Stimulated activated CD4-positive, alpha-beta T cell treated with anti-CD3 and anti-CD28 coated beads, Interleukin-1b, Interleukin-23, amount 100 ng/mL, for 1 hour (primary cell): ENCODE measurements at places on chromosomes 4 and X.

DNA sequence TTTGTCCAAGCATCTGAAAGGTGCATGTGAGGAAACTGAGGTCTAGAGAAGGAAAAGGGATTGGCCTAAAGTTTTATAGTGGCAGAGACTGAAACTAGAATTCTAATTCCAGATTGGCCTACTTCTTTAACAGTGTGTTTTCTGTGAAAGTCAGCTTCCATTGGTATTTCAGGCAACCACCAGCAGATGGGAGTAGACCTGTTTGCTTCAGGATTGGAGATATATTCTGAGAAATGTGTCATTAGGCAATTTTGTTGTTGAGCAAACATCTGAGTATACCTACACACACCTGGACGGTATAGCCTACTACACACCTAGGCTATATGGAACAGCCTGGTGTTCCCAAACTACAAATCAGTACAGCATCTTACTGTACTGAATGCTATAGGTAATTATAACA is 207.3 kb upstream of the RADX start:
- no peak for DNase-seq

GRCh38 chrX:150060406-150060805 is 122.1 kb upstream of the EOLA2 start:
- no peak for DNase-seq

GRCh38 chr4:40916880-40917279 is 167.1 kb downstream of the NSUN7 start:
- DNase-seq = no peak

DNA sequence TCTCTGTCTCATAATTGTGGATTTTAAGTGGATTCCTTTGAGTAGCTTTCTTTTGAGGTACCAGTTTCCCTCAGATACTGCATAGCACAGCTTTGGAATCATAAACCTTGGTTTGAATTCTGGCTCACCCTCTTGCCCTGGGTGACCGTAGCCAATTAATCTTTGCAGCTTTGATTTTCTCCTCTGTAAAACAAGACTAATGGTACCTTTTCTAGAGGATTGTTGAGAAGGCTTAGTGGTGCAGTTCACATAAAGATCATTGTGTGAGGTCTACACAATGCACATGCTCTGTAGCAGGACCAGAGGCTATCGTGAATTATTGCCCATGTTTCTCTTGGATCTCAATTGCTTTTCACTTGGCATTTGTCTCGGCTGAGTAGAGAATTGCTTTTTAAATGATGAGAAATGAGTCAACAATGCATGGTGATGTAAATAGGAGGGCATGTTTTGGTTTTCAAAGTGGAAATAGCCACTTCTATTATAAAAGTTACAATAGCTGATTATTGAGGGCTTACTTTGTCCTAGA is 47.9 kb downstream of the TMEM131L start:
- no peak for DNase-seq

- DNase-seq = no peak
Observed at GRCh38 chr4:17807446-17807845, 3.1 kb downstream of the DCAF16 start.

DNA sequence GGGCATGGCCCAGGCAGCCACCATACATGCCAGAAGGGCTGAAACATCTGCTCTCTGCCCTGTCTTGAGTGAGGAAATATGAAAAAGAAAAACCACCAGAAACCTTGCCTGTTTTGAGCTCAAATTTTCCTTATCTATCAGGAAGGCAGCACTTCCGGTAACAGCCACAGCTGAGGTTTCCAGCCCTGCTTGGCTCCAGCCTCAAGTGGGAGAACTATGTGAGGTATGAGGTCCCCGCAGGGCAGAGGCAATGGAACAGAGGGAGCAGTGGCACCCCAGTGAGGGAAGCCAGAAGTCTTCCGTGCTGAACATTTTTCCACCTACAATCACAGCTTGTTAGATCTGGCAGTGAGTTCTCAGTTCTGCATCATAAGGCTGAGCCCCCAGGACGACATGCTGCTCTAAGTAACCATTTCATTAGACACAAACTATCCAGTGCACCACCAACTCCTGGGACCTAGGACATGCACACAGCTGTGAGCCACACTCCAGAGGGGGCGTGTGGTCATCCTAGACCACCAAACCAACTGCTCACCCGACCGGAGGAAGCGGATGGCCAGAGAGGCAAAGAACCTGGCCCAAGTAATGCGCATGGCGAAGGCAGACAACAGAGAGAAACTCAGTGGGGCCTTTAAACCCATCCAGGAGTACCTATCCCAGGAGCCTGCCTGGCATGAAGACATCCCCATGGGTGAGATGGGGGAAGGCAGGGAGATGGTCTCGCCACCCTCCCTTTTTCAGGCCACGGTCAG is 22.6 kb downstream of the WDR1 start:
- DNase-seq = no peak

- no peak for DNase-seq
Observed at GRCh38 chr4:136931781-136932180, 600.5 kb downstream of the PCDH18 start.

GRCh38 chrX:31665454-31665853 is 593.6 kb upstream of the FTHL17 start:
- DNase-seq = no peak

DNA sequence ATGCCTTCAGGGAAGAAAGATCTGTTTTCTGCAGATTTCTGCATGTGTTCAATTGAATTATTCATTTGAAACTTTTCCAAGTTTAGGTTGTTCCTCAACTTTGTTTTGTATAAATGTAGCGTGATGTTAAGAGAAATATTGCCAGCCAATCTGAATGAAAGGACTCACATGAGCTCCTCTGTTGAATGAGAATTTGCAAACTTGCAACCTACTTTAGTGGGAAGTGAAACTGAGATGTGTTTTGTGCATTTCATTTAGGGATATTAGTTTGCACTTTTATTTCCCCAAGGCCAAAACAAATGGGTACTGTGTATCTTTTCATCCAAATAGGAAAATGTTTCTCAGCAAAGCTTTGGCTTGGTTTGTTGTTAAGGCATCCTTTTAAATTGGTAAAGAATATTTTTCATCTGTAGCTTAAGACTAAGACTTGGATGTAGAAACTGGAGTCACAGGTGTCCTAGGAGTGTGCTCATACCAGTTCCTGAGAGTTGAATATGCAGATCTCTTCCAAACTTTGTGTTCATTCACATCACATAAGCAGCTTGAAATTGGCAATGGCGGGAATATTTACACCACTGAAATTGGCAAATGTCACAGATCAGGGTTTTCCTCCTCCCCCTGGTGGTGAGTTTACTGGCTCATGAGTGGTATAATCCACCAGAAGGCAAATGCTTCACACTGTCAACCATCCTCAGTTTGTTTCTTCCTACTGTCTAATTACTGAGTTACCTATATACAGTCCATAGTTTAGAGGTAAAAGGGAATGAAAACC is 193.6 kb upstream of the BANK1 start:
- no peak for DNase-seq

GRCh38 chr4:55574252-55574651 is 17.8 kb downstream of the PDCL2 start:
- DNase-seq = no peak

GRCh38 chr4:161929956-161930355 is 233.8 kb downstream of the FSTL5 start:
- DNase-seq = no peak

DNA sequence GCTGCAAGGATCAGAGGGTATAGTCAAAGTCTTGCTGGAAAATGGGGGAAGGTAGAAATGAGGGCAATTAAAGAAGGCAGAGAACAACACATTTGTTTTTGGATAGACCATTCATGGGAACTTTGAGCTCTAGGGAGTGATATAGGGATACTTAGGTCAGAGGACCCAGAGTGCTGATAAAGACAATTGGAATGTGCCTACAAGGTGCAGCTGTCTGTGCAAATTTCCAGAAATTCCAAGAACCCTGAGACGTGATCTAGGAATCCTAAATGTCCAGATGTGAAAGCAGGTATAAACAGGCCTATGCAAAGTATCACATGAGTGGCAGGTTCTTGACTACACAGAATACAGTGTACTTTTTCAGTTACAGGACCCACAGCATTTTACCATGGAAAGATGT is 24.2 kb downstream of the FNIP2 start:
- DNase-seq = no peak

DNA sequence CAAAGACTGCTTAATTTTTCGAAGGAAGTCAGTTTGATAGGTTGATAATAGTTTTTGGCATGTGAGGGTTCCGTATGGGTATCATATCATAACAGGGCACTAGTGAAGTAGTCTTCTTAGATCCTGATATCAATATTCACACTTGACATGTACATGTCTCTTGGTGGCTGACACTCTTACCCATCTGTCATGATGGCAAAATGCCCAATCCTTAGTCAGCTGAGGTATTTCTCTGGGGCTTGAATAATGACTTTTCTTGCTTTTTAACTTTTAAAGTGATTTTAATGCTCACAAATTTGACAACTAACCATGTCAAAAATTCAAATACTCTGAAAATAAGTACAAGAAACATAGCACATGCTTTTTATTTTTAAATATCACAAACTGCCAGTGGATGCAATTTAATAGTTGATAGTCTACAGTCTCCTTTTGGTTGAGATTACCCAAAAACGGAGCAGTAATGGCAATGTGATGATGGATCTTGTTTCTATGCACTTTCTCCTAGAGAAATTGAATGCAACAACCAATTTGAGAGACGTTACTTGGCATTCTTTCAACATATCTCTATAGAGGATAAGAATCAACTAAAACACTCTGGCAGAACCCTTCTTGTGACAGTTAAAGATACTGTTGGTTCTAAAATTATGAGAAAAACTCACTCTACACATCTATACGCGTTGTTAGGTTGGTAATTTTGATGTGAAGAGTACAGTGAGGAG is 552.9 kb upstream of the PABPC4L start:
- DNase-seq = no peak

- DNase-seq = no peak
Observed at GRCh38 chrX:107880054-107880610, 54.5 kb downstream of the MID2 start.

- no peak for DNase-seq
Observed at GRCh38 chr4:31545330-31545729, 825.2 kb downstream of the PCDH7 start.

- no peak for DNase-seq
Observed at GRCh38 chrX:144715337-144715736, 532.0 kb upstream of the SPANXN1 start.

GRCh38 chr4:8114456-8115202 is 44.0 kb downstream of the ABLIM2 start:
- no peak for DNase-seq

GRCh38 chr4:45292844-45293243 is 566.5 kb upstream of the GNPDA2 start:
- no peak for DNase-seq

DNA sequence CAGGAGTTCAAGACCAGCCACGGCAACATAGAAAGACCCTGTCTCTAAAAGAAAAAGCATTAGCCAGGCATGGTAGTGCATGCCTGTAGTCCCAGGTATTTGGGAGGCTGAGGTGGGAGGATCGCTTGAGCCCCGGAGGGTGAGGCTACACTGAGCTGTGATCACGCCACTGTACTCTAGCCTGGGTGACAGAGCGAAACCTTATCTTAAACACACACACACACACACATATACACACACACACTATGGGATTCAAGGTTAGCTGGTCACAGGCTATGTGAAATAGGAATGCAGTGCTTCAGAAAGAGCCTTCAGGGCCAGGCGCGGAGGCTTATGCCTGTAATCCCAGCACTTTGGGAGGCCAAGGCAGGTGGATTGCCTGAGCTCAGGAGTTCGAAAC is 23.5 kb downstream of the NLGN3 start:
- DNase-seq = no peak

GRCh38 chr4:8417071-8417614 is 23.4 kb downstream of the ACOX3 start:
- DNase-seq = no peak

DNA sequence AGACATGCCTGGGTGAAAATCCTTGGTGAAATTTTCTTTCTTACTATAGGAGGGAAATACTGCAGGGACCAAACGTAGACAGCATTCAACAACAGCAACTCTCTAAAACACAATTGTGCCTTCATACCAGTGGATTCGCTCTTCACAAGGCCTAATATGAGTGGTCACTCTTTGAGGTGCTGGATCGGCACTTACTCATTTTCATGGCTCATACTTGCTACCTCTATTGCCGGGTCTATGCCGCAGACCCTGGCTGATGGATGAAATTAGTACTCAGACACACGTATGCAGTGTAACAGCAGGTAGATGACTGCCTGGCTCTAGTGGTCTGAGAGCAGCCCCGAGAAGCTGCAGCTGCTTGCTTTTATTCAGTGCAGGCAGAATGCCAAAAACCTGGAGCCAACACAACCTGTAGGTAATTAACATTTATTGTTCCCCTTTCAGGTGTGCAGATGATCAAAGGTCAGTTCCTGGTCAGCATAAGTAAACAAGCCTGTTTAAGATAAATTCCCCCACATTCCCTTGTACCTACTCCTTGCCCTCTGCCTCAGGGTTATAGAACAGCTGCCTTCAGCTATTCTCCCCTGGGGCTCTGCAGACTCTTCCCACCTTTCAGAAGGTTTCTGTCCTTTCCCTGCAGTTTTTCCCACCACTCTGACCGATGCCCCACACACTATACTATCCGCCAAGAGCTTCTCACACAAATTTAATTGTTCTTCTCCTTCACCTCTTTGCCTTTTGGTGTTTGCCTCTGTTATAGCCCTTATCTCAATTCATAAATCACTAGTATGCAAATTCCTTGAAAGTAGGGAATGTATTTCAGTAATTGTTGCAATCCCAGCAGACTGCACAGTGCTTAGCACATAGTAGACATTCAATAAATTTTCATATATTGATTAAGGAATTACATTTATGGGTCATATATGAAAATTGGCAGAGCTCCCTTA is 210.0 kb downstream of the SPANXN3 start:
- DNase-seq = no peak

- no peak for DNase-seq
Observed at GRCh38 chr4:184315675-184316359, 98.1 kb upstream of the ENPP6 start.

GRCh38 chr4:189206953-189207352 is 733.7 kb upstream of the FRG1 start:
- DNase-seq = no peak

DNA sequence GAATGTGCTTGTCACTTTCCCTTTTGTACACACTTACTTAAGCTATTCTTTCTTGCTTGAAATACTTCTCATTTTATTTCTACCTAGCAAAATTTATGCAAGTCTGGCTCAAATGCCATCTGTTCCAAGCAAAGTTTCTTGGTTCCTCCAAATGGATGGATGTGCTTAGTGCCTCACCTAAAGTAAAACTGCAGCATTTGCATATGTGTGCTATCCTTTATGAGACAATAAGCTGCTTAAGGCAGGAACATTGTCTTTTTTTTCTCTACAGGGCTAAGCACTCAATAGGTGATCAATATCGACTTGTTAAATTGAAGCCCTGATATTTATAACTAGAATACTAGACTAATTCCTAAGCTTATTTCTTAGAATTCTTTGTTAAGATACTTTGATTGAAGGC is 136.8 kb downstream of the CYLC1 start:
- DNase-seq = no peak

- no peak for DNase-seq
Observed at GRCh38 chrX:15277604-15278003, 7.7 kb upstream of the ASB9 start.
